Uterus (tissue), 4 donors: ENCODE measurements at places on chromosomes 5 and 9.

DNA sequence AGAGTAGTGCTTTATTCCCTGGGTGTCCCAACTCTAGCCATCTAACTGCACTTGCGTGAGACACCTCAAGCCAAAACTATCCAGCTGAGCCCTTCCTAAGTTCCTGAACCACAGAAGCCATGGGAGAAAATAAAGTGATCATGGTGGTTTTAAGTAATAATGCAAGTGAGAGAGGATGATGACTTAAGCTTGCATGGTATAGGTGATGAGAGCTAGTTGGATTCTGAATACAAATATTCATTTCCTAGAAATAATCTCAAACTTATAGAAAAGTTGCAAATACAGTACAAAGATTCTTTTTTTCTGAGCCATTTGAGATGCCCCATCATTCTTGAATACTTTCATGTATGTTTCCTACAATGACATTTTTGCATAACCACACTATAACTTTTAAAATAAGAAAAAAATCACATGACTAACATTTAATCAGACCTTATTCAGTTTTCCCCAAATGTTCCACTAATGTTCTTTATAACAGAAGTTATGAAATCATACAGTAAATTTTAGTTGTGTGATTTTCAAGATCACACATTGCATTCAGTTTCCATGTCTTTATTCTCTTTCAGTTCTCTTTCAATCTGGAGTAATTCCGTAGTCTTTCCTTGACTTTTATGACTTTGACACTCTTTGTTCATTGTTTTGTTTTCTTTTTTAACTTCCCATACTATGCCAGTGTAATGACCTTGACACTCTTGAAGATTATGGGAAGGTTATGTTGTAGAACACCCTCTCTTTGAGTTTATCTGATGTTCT is 5.5 kb upstream of the AK3 start:
- DNase-seq: no peak
- H3K36me3 ChIP-seq: no peaks in the 10 kb centered on the region
- no peaks in the 10 kb centered on the region for H3K27me3 ChIP-seq

DNA sequence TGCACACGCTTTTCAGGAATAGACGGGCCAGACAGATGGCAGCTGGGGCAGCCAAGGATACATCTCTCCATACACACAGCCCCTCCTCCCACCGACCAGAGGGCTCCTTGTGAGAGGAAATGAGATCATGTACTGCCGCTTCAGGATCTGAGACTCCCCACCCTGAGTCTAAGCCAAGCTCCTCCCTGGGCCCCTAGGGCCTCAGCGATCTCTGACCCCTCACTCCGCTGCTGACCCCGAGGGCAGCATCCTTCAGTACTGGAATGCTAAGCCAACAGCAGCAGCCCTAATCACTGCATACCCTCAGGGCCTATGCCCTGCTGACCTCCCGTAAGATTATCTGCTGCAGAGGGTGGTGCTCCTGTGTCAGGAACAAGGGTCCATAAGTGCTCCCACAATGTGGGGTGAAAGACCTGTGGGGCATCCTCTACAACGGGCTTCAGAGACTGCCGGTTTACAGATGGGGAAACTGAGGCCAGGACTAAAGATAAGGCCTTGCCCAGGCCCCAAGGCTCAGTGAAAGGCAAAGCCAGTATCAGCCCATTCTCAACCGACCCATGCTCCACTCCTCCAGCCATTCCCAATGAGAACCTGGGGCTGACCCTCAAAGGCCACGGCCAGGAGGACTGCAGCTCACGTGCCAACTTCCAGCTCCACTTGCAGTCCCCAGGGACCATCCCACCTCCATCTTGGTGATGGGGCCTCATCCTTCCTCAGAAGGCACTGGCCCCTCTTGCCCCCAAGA is 37.5 kb downstream of the BICD2 start:
- H3K4me3 ChIP-seq: no peak overlapping the region
- H3K27ac ChIP-seq: no peak overlapping the region
- no peaks in the 10 kb centered on the region for H3K36me3 ChIP-seq
- no peaks in the 10 kb centered on the region for H3K27me3 ChIP-seq
- no peak for DNase-seq

GRCh38 chr5:155735388-155735787 is 591.6 kb upstream of the SGCD start:
- no peaks in the 10 kb centered on the region for H3K27me3 ChIP-seq
- H3K4me1 ChIP-seq: no peaks in the 10 kb centered on the region
- DNase-seq: no peak
- H3K4me3 ChIP-seq: no peak overlapping the region
- no peaks in the 10 kb centered on the region for H3K36me3 ChIP-seq

- H3K27me3 ChIP-seq: no peaks in the 10 kb centered on the region
- no peaks in the 10 kb centered on the region for H3K36me3 ChIP-seq
- H3K4me3 ChIP-seq: no peak overlapping the region
Observed at GRCh38 chr5:71922584-71923106, 184.6 kb upstream of the MAP1B start.

GRCh38 chr5:135839566-135839965 is 5.1 kb downstream of the SLC25A48 start:
- no peak overlapping the region for H3K27ac ChIP-seq
- no peaks in the 10 kb centered on the region for H3K27me3 ChIP-seq
- DNase-seq: no peak
- H3K4me3 ChIP-seq: no peak overlapping the region

DNA sequence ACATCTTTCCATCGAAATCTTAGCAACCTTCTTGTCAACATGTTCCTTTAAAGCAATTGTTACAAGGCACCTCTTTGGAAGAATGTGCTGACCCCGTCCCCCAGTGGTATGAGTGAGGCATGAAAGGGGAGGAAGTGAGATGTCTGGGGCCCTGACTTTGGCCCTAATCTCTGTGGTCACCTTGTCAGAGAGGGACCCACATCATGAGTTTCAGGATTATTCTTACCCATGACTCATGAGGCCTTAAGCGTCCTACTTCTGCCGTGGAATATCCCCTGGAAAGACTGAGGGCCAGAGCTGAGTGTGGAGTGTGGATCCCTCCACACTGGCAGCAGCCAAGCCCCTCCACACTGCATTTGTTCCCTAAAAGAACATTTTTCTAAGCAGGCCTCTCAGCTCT is 81.2 kb downstream of the FSTL4 start:
- no peaks in the 10 kb centered on the region for H3K27me3 ChIP-seq
- no peak for DNase-seq
- H3K27ac ChIP-seq: no peak overlapping the region

DNA sequence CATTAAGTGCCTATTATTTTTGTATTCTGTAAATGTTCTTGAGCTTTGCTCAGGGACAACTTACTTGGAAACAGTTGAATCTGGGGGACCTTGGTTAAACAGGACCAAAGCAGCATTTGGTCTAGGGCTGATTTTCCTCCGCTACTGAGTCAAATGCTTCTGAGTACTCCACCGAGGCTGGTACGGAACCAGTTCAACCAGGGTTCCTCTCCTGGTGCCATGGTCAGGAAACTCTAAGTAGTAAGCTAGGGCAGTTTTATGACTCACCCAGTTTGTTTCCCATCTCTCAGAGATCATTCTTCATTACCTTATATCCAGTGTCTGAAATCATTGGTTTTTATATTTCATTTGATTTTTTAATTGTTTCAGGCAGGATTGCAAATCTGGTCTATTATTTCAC is 111.9 kb upstream of the TNFAIP8 start:
- no peaks in the 10 kb centered on the region for H3K27me3 ChIP-seq
- H3K36me3 ChIP-seq: no peaks in the 10 kb centered on the region
- H3K4me3 ChIP-seq: no peak overlapping the region
- no peak for DNase-seq
- H3K4me1 ChIP-seq: no peaks in the 10 kb centered on the region

GRCh38 chr5:172534229-172535107 is 80.1 kb upstream of the SH3PXD2B start:
- no peaks in the 10 kb centered on the region for H3K4me1 ChIP-seq
- peak overlapping the region; percentile 55 for H3K27ac ChIP-seq
- no peak for DNase-seq
- no peak overlapping the region for H3K4me3 ChIP-seq
- H3K36me3 ChIP-seq: no peaks in the 10 kb centered on the region
- H3K27me3 ChIP-seq: no peaks in the 10 kb centered on the region

DNA sequence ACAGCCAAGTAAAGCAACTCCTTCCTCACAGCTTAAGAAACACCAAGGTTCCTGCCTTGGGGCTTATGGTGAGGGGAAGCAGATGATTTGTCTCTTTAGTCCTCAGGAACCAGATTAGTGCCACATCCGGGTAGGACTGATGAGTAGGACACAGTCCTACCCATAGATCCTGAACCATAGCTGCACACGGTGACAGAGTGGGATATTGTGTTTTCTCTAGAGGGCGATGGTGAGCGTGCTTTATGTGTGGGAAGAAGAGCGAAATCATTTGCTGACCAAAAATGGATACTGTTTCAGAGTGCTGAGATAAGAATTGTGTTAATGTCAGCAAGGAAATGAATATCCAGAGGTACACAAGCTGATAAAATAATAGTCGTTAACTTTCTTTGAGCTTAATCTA is 209.0 kb upstream of the FBXL7 start:
- H3K4me1 ChIP-seq: no peaks in the 10 kb centered on the region
- no peaks in the 10 kb centered on the region for H3K27me3 ChIP-seq
- H3K27ac ChIP-seq: no peak overlapping the region
- no peaks in the 10 kb centered on the region for H3K36me3 ChIP-seq
- no peak overlapping the region for H3K4me3 ChIP-seq
- no peak for DNase-seq

- H3K27me3 ChIP-seq: no peaks in the 10 kb centered on the region
- no peak overlapping the region for H3K27ac ChIP-seq
- H3K36me3 ChIP-seq: no peaks in the 10 kb centered on the region
- no peak for DNase-seq
- H3K4me3 ChIP-seq: no peak overlapping the region
Observed at GRCh38 chr5:33994845-33995244, 10.4 kb upstream of the SLC45A2 start.

- H3K36me3 ChIP-seq: no peaks in the 10 kb centered on the region
- no peaks in the 10 kb centered on the region for H3K4me1 ChIP-seq
- no peak overlapping the region for H3K4me3 ChIP-seq
- no peaks in the 10 kb centered on the region for H3K27me3 ChIP-seq
Observed at GRCh38 chr9:3296536-3296935, 229.3 kb downstream of the RFX3 start.

- H3K4me1 ChIP-seq: no peaks in the 10 kb centered on the region
- H3K36me3 ChIP-seq: no peaks in the 10 kb centered on the region
- no peak overlapping the region for H3K27ac ChIP-seq
- no peaks in the 10 kb centered on the region for H3K27me3 ChIP-seq
Observed at GRCh38 chr9:69034071-69034470, 1.5 kb upstream of the FXN start.

DNA sequence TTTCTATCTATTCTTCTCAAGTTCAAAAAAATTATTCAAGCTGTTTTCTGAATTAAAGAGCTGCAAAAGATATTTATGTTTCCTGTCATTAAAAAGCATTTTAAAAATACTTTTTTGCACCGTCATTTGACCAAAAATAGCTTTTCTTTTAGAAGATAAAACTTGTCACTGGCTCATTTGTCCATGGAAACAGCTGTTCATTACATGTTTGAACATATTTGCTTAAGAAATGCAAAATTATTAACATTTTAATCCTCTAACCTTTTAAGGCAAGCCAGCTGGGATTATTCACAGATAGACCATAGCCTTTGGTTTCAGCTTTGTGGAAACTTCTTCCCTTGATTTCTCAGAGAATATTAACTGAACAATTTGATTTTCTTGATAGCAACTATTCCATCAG is 393.9 kb downstream of the TUSC1 start:
- no peak overlapping the region for H3K27ac ChIP-seq
- DNase-seq: no peak
- no peaks in the 10 kb centered on the region for H3K36me3 ChIP-seq
- H3K27me3 ChIP-seq: no peaks in the 10 kb centered on the region

DNA sequence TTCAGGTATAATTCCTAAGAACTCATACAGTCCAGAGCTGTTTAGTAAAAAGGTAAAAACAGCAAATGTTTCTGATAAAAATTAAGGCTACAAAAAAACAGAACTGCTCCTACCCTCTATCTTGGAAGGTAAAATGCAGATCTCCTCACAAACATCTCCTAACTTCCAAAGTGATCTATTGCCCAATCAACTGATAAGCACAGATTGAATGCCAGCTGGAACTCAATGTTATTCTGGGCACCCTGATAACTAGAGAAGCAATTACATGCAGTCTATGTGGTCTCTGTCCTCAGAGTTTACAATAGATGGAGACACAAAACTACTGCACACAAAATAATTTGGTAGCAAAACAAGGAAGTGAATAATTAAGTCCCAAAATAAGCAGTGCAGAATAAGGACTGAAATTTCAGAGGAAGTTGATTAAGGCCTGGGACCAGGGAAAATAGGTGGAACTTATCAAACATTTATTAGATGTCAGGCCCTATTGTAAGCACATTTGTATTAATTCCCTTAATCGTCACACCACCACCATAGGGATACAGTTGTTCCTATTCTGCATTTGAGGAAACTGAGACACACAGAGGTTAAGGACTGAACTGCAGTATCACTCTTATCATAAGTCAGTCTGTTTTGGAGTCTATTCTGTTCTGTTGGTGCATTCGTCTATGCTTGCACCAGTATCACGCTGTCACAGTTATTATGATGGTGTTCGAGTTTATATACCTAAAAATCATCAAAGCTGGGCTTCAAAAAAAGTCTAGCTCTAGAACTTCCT is 102.2 kb upstream of the TARS1 start:
- no peak overlapping the region for H3K4me3 ChIP-seq
- H3K27me3 ChIP-seq: no peaks in the 10 kb centered on the region
- no peaks in the 10 kb centered on the region for H3K36me3 ChIP-seq
- H3K4me1 ChIP-seq: no peaks in the 10 kb centered on the region
- no peak overlapping the region for H3K27ac ChIP-seq

DNA sequence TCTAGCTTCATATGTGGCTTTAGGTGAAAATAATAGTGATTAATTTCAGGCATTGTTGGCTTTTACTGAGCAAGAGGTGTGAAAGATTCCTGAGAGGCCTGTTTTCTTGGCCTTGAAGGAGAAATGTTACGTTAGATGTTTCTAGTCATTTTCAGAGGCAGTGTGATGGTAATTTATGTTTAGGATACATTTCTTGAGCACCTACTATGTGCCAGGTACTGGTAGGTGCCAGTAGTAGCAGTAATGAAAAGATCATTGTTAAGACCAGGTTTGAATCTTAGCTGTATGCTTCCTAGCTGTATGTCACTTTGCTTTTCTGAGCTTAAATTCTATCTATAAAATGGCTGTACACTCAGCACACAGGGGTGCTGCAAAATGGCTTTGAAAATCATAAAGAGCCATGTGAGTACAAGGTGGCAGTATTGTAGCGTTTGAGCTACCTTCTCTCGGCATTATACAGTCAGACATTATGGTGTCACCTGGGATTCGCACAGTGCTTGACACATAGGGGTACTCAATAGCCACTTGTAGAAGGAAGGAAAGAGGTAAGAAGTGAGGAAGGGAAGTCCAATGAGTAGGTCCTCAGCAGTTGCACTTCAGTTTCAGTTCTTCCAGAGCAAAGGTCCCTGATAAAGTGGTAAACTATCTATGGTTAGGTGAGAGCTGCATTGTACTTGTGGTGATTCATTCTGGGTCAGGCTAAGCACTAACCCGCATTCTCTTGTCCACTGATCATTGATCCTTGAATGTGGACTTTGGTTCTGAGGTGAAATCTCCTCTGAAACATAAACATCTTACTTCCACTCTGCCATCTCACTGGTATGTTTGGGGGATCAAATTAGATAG is 166.5 kb upstream of the NR3C1 start:
- H3K27me3 ChIP-seq: no peaks in the 10 kb centered on the region
- H3K36me3 ChIP-seq: no peaks in the 10 kb centered on the region
- no peak for DNase-seq
- no peaks in the 10 kb centered on the region for H3K4me1 ChIP-seq
